Stimulated activated CD4-positive, alpha-beta T cell treated with anti-CD3 and anti-CD28 coated beads, TNF-alpha, amount 100 ng/mL, for 1 hour (primary cell): ENCODE measurements at places on chromosomes 1 and 21.

DNA sequence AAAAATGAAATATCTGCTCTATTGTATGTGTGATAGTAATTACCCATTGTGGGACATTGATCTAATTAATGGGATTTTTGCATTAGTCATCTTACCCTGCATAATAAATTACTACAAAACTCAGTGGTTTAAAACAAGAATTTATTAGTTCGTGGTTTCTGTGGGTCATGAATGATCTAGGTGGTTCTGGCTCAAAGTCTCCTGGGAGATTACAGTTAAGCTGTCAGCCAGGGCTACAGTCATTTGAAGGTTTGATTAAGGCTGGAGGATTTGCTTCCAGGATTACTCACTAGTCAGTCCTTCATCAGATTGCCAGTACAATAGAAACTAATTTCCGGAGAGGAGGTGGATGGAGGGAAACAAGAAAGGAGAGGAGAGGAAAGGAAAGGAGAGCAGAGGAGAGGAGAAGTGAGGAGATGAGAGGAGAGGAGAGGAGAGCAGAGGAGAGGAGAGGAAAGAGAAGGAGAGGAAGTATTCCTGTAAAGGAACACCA lies 60.4 kb upstream of the TNFSF4 start:
- no peak for DNase-seq

- no peak for DNase-seq
Observed at GRCh38 chr1:207024202-207025145, 8.1 kb downstream of the C1orf116 start.

- DNase-seq: no peak
Observed at GRCh38 chr1:51044199-51044598, 57.8 kb upstream of the C1orf185 start.

- no peak for DNase-seq
Observed at GRCh38 chr1:234498448-234499118, 19.6 kb upstream of the TARBP1 start.

- DNase-seq: no peak
Observed at GRCh38 chr21:34017039-34017961, 56.1 kb upstream of the MRPS6 start.

DNA sequence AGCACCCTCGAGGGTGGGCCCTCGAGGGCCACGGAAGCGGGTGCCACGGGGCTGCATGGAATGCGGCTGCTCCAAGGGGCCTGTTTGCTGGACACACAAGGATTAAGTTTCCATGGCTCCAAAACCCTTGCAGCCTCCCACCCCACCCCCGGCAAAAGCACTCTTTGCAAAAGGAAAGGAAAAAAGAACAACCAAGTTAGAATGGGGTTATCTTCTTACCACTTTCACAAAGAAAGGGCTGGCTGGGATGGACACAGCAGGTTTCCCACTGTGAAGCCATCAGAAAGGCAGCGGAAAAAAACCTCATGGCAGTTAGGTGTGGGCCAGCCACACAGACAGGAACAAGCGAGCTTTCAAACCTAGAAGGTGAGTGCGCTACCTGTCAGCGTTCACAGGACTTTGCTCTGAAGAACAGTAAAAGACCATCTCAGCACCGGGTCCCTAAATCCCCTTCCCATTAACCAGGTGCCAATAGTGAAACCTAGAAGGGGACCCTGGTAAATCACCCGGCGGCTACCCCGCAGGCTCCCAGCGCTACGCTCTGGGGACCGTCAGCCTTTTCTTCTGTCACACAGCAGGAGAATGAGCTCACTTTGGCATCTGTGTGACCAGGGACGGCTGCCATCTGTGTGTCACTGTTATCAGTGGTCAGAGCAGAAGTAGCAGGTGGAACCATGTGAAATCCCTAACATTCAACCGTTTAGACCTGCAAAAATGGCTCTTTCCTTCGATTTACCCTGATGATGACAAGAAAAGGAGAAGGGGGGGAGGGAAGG lies 93.0 kb downstream of the SIM2 start:
- no peak for DNase-seq

GRCh38 chr1:206708058-206708457 lies 23.4 kb downstream of the MAPKAPK2 start:
- DNase-seq: no peak

DNA sequence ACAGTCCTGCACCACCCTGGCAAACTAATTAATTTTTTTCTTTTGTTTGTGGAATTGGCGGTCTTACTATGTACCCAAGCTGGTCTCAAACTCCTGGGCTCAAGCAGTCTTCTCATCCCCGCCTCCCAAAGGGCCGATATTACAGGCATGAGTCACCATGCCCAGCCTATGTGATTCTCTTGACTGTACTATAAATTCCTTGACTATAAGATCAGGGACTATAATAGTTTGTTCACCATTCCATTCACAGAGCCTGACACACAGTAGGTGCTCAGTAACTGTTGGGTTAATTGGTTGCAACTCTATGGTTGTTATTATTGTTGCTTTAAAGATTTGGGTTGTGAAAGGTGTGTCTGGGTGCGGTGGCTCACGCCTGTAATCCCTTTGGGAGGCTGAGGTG lies 17.2 kb downstream of the DAP3 start:
- DNase-seq: no peak

DNA sequence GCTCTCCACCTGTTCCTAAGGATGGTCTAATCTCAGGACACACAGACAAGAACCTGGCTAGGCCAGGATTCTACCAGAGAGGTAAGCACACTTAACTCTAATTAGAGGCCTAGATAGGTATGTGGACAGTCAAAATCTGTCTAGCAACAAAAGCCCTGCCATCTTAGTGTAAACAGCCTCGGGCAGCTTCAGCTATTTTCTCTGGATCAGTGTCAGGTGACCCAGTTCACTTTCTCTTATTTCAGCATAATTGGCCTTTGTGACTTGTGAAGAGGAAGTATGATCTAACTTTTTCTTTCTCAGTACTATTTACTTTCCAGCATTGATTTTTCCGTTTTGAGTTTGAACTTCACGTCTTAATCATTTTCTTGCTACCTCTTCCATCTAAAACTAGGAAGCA lies 217.7 kb downstream of the CRB1 start:
- no peak for DNase-seq

DNA sequence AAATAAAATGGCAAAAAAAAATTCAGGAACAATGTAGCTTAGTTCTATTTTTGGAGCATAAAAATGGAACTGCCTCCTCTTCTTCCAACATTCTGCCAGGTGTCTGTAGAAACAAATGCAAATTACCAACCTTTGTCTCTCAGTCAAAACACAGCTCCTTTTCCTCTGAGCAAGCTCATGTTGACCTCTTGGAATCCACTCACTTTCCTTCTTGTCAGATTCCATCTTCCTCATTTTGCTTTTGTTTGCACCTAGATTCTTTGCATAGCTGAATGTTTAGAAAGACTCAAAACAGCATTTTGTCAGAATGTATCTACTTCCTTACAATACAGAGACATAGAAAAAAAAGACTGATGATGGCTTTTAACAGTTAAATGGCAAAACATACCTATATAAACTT lies 178.2 kb downstream of the ADGRL2 start:
- DNase-seq: no peak

GRCh38 chr1:117654493-117655219 lies 48.8 kb downstream of the TENT5C start:
- no peak for DNase-seq
